Stimulated activated CD4-positive, alpha-beta T cell treated with anti-CD3 and anti-CD28 coated beads, TNF-alpha, amount 100 ng/mL, for 1 hour (primary cell): ENCODE measurements at places on chromosomes 1 and 21.

GRCh38 chr1:244322181-244322580 is 129.5 kb downstream of the ADSS2 start:
- DNase-seq: no peak

GRCh38 chr1:182015360-182015759 is 46.2 kb downstream of the ZNF648 start:
- DNase-seq: no peak

GRCh38 chr1:165376041-165376810 is 19.7 kb upstream of the LMX1A start:
- no peak for DNase-seq

DNA sequence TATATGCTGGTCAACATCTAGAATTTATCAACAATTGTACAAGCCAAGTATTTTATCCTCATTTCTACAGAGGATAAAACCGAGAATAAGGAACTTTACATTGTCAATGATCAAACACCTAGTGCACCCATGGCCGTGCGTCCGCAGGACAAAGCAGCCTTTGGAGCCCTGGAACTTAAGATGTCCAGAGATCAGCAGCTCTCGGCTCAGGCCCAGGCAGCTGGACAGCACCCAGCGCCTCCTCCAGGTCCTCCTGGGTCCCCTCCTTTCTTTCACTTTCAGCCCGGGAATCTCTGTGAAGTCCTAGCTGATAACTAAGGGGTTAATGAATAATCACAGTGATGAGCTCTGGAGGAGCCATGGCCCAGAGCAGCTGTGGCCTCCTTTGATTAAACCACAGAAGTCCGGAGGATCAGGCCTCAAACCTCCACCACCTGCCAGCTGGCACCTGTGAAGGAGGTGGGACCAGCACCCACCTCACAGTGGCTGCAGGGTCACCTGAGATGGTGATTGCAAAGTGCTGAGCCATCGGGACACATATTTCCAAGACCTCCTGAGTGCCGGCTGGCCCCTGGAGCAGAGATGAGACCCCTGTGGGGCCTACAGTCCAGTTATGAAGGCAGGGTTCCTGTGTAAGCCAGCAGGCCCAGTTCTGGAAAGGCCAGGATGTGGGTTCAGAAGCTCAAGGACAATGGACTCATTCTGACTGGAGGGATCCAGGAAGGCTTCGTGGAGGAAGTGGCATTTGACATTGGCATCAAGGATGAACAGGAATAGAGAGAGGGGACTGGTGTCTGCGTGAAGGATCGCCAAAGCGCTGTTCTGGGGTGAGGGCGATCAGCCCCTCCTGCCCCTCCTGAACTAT is 11.6 kb upstream of the SAMD11 start:
- no peak for DNase-seq

- DNase-seq: no peak
Measured at GRCh38 chr1:28297826-28298225, 31.0 kb upstream of the MED18 start.

DNA sequence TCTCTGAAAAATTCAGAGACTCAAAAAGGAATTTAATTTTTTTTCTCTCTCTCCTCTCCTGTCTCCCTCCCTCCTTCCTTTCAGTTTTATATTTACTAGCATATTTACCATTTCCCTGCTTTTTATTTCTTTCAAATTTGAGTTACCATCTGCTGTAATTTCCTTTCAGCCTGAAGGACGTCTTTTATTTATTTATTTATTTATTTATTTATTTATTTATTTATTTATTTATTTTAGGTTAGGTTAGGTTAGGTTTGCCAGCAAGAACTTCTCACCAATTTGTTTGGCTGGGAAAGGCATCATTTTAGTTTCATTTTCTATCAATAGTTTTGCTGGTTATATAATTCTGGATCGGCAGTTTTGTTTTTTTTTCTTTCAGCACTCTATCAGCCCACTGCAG is 231.7 kb upstream of the ZRANB2 start:
- DNase-seq: no peak

DNA sequence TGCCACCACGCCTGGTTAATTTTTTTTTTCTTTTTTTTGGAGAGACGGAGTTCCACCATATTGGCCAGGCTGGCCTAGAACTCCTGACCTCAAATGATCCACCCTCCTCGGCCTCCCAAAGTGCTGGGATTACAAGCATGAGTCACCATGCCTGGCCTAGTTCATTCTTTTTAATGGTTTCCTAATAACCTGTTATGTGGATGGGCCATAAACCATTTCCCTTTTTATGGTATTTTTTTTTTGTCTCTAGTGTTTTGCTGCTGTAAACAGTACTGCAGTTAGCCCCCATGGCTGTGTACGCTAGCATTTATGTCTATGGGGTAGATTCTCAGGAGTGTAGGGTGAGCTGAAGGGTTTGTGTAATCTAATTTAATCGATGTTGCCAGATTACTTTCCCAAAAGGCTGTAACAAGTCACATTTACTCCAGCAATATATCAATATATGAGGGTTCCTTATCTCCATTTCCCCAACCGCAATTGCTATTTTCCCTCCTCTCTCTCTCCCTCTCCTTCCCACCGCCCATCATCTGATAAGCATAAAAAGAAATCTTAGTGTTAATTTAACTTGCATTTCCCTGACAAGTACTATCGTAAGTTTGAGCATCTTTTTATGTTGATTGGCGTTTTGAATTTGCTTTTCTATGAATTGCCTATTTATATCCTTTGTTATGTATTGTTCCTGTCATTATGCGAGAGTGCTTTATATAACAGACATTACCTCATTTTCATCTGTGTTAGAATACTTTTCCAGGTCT is 28.7 kb downstream of the RCSD1 start:
- DNase-seq: no peak
